ENCODE measurements at places on chromosomes 11 and 22.

DNA sequence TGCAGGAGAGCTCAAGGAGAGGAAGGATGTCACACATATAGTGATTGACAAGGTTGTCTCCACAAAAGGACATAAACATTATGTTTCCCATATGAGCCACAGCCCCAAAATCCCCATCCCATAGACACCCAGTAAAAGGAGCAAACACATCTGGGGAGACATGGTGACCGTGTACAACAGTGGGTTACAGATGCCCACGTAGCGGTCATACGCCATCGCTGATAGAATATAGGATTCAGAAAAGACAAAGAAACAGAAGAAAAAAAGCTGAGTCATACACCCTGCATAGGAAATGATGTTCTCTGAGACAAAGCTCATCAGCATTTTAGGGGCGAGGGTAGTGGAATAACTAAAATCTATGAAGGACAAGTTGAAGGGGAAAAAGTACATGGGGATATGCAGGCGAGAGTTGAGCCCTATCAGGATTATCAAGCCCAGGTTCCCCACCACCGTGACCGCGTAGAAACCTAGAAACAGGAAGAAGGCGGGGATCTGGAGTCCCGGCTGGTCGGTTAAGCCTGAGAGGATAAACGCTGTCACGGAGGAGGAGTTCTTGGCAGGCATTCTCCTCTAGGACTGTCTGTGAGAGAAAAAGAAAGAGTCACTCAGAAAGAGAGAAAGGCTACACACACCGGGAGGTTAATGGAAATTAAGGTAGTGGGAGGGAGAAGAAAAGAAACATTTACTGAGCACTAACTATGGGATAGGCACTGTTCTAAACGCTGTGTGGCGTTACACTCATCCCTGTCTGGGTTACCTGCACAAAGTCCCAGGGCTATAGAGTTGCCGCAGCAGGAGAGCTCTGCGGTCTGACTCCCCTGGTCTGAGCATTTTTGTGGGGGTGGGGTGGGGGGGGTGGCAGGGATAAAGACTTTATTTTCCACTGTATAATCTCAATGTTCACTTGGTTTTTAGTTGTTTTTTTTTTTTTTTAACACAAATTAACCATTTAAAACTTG is 36.1 kb upstream of the OR8B8 start:
- no peak for DNase-seq

- no peak for DNase-seq
Observed at GRCh38 chr11:102971766-102972165, 16.2 kb upstream of the MMP13 start.

DNA sequence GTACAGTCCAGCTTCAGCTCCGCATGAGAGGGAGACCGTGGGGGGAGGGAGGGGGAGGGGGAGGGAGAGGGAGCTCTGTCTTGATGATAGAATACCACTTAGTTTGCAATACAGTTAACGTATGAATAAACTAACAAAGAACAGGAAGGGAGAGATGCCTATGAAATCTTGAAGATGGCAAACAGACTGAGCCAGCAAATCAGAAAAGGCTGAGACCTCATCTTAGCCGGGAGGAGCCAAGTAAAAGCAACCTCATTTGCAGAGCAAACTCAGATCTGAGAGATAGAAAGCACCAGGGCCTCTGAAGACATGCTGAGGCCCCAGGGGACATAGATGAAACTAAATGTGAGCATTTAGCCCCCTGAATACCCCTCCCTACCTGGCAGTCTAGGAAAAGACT is 23.0 kb downstream of the APLP2 start:
- no peak for DNase-seq

GRCh38 chr11:2664376-2664775 is 35.4 kb downstream of the KCNQ1OT1 start:
- DNase-seq, result no peak

DNA sequence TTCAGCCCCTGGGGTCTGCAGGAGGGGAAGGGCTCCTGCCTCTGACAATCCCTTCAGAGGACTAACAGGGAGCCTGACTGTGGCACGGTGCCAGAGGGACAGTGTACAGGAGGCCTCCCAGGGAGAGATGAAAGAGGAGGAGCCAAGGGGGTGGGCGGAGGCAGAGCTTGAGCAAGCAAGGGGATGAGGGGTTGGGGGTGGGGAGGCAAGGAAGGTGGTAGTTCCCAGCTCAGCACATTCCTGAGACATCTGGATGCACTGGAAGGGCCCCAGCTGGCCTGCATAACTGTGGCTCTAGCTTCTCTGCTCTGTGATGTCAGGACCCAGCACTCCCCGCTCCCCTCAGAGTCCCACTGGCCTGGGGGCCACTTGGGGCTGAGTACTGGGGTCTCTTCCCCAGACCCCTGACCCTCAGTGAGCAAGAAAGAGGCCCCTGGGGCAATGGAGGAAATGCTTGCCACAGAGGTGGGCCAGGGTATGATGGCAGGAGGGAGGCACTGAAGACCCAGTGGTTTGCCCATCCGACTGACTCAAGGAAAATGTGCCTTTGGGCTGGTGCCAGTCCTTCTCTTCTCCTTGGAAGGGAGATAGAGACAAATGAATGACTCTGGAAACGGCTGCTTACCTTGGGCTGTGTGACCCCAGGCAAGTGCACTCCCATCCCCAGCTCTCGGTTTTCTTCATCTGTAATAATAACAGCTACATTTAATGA is 13.3 kb downstream of the CREB3L1 start:
- no peak for DNase-seq

DNA sequence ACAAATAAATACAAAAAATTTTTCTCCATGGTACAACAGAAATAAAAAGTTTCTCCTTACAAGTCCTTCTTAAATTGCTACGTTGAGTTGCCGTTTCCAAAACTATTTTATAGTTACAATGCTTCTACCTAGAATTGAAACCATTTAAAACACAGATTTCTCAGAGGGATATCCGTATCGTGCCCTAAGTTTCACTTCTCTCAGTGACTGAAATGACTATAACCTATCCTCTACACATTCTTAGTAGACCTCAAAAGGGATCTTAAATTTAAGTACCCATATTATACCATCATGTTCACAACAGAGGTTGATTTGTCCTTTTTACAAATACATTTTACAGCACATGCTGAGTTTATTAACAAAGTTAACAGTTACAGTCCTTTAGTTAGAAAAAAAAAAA is 44.1 kb downstream of the USP28 start:
- DNase-seq, result no peak

DNA sequence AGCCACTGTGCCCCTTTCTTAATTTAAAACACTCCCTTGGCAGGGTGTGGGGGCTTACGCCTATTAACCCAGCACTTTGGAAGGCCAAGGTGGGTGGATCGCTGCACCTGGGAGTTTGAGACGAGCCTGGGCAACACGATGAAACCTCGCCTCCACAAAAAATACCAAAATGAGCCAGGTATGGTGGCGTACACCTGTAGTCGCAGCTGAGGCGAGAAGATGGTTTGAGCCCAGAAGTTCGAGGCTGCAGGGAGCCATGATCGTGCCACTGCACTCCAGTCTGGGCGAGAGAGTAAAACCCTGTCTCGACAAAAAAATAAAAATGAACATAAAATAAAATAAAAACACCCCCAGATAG is 45.0 kb downstream of the LINC01488 start:
- DNase-seq, result no peak

DNA sequence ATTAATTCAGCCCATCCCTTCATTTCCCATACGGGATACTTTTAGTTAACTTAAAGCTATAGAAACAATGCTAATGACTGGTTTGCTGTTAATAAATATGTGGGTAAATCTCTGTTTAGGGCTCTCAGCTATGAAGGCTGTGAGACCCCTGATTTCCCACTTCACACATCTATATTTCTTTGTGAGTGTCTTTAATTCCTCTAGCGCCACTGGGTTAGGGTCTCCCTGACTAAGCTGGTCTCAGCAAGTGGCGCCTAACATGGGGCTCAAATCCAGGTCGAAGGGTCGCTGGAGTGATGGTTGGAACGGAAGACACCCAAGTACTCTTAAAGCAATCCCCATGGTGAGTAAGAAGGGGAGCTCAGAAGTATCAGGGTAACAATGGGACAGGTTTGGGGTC is 14.4 kb upstream of the OOSP1 start:
- no peak for DNase-seq

DNA sequence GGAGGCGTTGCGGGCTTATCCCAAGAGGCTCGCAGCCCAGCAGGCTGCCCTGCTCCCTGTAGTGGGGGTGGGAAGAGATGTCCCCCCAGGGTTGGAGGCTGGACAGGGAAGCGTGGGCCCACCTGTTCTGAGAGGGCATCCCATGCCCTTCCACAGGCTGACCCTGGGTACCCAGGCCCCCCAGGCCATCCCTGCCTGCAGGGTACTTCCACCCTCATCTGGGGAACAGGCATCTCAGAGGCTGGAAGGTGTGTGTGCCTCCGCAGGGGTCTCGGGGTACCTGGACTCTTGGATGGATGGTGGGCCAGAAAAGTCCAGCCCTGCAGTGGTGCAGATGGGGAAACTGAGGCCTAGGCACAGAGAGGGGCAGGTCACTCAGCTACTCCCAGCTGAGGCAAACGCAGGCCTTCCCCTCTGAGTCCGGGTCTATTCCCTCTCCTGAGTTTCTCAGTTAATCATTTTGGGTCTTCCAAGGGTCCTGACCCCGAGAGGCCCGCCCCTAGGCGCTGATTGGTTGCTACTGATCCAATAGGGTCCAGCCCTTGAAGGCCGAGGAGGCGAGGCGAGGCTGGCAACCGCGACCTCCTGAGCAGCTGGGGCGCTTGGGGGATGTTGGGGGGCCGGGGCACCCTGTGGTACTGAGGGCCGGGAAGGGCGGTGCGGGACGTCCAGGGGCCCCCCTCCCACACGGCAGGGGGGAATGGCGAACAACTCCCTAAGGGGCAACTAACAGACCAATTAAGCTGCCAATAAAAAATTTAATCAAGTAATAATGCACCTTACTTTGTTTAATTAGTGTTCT is 23.8 kb downstream of the FLRT1 start:
- no peak for DNase-seq

- DNase-seq, result no peak
Observed at GRCh38 chr22:23305321-23305910, 125.1 kb downstream of the BCR start.

DNA sequence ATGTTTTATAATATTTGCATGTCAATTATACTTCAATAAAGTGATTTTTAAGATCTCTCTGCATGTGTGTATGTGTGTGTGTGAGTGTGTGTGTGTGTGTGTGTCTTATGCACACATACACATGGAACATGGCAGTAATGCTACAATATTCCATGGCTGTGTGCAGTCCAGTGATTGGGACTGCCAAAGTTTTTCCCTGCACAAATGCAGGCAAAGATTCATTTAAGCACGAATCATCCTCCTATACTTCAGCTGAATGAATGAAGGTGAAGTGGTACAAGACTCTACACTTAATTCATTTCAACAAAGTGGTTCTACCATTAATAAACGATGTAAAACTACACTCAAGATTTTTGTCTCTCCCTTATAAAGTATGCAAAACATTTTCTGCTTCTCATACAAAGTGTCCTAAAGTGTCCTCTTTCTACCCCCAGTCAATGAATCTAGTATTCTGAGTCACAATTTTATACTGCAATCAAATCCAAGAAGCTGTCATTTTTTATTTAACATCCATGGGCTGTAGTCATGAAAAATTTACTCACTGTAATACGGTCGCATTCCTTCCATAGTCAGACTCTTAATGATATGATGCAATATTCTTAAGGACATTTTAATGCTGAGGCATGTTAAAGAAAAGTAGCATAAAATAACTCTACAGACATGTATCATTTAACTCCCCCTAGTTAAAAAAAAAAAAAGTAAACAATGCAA is 132.4 kb downstream of the TTC28 start:
- no peak for DNase-seq

DNA sequence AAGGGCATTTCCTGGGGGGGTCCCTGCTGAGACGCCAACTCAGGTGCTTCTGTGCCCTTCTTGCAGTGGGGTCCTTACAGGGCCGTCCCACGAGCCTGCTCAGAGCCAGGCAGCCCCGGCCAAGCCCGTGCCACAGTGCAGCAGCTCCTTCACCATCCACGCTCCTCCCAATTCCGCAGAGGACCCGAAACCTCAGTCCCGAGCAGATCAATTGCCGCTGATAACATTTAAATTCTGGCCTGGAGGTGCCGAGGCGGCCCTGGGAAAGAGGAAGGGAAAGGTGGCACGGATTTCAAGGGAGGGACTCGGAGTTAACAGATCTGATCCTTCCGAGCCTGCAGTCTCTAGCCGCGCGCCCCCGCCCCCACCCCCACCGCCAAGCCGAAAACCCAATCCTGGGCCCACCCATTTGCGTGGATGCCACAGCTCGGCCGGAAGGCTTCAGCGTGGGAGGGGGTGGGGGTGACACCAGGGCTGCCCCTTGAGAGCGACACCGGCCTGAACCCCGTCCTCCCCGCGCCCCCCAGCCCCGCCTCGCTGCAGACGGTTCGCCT is 32.3 kb upstream of the JAM3 start:
- no peak for DNase-seq

- DNase-seq, result no peak
Observed at GRCh38 chr11:1717745-1718144, 20.8 kb downstream of the KRTAP5-6 start.

- DNase-seq, result no peak
Observed at GRCh38 chr22:37848587-37849088, 581 bp upstream of the EIF3L start.

DNA sequence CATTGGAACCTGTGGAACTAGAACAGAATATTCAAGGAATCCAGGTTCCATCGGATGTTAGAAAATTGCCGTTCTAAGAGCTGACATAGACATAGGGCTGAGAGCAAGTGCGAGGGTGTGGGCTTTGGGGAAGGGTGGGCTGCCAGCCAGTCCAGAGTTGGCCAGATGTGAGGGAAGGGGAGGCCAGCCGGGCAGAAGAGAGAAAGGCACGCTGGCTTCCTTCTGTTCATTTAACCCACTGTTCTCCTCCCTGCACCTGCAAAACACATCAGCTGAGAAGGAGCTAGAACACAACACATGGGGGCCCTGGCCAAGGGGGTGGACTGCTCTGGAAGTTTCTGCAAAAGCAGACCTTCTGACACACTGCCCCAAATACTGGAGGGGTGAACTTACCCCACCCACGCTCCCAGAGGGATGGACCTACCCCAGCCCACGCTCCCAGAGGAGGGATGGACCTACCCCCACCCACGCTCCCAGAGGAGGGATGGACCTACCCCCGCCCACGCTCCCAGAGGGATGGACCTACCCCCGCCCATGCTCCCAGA is 98.0 kb downstream of the SHANK2 start:
- DNase-seq, result no peak

DNA sequence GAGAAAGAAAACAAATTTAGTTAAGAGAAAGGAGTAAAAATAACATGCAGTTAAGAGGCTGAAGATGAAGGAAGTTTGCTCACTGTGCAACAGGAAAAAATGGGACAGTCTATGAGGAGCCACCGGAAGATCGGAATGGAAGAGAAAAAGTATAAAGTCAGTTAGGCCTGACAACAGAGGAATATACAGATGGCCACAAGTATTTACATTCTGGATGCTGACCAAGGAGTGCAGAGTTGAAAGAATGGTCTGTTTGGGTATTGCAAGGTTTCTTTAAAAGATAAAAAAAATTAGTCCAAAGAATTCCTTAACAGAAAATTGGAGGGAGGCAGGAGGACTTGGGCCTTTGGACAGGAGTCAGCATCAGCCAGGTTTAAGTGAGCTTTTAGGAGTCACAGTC is 37.5 kb downstream of the RBFOX2 start:
- DNase-seq, result no peak

- no peak for DNase-seq
Observed at GRCh38 chr22:22082960-22083359, 100.4 kb upstream of the TOP3B start.
